Retinal pigment epithelial cell (primary cell): ENCODE measurements at places on chromosomes 2 and 18.

GRCh38 chr2:129734343-129735034, 245.0 kb upstream of the RAB6C start:
- DNase-seq, result no peak

DNA sequence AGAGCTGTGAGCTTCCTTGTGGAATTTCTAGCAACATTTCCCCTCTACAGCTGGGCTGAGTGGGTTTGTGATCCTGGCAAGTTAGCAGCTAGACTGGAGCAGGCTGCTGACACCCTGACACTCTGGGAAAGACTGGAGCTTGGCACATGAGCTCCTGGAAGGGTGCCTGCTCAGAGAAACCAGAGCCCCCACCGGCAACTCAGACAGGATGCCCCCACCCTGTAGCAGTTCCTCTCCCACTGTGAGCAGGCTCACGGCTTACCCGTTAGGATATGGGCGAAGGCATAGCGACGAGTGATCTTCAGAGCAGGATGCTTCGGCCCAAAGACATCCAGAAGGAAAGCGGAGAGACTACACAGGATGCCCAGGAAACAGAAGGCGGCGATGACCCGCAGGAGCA, 11.2 kb downstream of the TMEM127 start:
- no peak for DNase-seq

GRCh38 chr18:61503688-61504087, 170.5 kb downstream of the CDH20 start:
- no peak for DNase-seq

- no peak for DNase-seq
These were observed 204.9 kb downstream of the PTGR3 start for GRCh38 chr18:75003764-75004690.

DNA sequence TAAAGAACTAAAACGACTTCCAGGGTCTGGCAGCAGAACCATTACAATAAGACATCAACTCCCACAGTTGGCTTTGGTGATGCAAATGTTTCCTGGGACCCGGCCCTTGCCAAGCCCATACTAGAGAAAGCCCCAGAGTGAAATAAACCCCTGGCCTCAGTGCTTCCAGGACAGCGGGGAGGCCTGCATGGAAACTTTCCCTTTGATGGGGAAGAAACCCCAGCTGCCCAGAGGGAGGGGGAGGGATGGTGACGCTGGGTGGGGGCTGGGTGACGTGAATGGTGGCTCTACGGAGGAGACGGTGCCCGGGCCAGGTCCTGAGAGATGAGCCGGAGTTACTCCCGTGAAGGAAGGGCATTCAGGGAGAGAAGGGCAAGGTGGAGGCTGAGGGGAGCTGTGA, 27.5 kb downstream of the INHBB start:
- DNase-seq, result no peak

GRCh38 chr2:130890941-130891669, 54.4 kb downstream of the ARHGEF4 start:
- DNase-seq, result no peak

DNA sequence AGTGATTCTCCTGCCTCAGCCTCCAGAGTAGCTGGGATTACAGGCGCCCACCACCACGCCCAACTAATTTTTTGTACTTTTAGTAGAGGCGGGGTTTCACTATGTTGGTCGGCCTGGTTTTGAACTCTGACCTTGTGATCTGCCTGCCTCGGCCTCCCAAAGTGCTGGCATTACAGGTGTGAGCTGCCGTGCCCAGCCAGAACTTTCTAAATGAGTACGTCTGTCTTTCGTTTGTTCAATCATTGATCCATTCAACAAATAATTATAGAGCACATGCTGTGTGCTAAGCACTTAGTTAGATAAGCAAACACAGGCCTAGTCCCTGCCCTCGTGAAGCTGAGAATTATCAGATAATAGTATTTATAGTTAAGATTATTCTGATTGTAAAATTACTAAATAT, 56.5 kb downstream of the TTC39C start:
- no peak for DNase-seq

DNA sequence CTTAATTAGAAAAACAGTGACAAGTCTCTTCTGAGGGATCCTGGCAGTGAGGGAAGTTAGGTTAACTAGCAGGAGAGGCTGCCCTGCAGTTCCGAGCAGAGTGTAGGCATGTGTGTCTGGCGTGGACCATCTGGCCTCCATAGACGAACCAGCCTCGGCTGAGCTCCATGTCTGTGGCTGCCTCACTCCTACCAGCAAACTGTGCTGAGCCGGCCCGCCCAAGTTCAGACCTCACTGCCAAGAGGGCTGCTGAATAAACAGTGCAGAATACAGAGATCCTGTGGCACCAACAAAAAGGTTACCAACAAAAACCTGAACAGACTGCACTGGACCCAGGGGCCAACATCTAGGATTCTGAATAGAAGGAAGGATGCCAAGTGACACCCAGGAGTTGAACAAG, 27.3 kb downstream of the INO80C start:
- DNase-seq, result no peak

- no peak for DNase-seq
These were observed 253.2 kb upstream of the RAB6C start for GRCh38 chr2:129726216-129726615.

DNA sequence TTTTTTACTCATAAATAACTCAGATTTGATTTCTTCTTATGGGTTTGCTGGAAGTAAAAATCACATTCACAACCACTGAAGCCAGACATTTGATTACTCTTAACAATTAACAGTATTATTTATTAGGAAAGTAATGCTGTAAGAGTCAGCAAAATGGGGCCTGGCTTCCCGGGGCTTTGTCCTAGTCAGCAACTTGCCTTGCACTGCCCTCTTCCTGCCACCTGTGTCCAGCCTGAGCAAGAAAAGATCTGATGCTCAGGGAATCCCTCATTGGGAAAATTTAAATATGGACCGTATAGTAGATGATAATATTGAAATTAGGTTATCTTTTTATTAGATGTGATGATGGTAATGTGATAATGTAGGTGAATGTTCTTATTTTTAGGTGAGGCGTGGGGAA, 30.8 kb upstream of the ACYP2 start:
- DNase-seq, result no peak

DNA sequence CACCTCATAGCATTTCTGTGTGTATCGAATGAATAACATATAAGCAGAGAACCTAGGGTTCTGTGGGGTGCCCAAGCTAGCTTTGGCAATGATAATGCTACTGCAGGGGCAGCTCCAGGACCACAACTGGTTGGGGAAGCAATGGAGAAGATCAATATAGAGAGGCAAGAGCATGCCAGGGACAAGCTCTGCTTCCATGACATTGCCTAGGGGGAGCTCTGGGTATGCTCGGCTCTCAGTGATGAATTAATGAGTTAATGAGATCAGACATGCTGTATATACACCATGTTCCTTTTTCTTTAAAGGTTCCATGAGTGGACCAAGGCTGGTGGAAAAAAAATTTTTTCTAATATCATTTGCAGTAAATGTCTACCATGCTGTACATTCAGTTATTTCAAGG, 618.4 kb downstream of the BCL11A start:
- no peak for DNase-seq

- DNase-seq, result no peak
These were observed 249.7 kb downstream of the TPGS2 start for GRCh38 chr18:36578871-36579710.

- no peak for DNase-seq
These were observed 226.3 kb downstream of the CDCA7 start for GRCh38 chr2:173580956-173581355.

GRCh38 chr2:105454801-105455485, 56.1 kb upstream of the FHL2 start:
- DNase-seq, result peak; percentile 13

GRCh38 chr2:106097038-106098000, 96.8 kb downstream of the UXS1 start:
- DNase-seq, result no peak

- DNase-seq, result no peak
These were observed 779 bp downstream of the DGKD start for GRCh38 chr2:233354971-233355574.

DNA sequence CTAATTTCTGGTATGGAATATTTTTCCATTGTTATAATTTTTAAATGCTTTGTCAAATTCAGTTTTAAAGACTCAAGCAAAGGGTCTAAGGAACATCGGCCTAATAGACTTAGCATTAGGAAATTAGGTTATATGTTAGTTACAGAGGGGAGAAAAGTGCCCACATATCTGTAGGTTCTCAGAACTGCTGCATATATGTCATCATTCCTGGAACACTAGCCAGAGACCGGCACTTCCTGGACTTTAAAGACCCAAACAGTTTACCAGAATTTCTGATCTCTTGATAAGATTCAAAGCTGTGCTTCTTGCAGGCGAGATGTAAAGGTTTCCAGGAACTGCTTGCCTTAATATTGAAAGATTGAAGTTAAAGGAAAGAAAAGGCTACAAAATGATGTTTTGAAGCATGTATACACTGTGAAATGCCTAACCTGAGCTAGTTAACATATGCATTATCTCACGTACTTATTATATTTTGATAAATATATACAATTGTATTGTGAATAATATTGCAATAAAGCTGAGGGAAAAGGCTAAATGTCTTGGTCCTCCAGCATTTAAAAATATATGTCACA, 993.6 kb downstream of the LRP1B start:
- no peak for DNase-seq

DNA sequence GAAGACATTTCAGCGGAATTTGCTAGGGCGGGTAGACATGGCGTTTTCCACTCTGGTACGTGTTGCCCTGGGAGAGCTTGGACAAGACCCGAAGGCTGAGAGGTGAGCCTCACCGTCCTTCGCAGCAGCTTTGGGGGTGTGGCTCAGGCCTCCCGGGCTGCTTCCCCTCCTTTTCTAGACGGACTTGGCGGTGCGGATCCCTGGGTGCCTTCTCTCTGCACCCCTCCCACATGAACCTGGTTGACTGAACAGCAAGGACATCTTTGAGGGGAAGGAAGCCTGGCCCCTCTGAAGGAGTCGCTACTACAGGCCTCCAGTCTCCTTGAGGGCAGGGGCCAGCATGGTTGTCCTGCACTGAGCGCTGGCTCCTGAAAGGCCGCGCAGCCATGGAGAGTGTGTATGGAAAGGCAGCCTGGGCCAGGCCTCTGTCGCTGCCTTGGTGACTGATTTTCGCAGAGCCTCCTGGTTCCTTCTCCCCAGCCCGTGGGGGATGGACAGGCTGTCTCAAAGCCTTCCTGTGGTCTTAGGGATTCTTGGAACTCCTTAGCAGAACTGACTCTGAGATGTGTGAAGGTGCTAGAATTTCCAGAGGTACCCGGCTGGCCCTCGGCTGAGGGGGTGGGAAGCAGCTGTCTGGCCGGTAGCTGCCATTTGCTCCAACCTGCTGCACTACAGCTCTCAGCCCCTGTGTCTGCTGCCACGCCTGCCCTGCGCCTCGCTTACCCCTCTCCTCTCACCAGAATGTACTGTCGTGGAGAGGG, 9.9 kb downstream of the CNNM4 start:
- no peak for DNase-seq

DNA sequence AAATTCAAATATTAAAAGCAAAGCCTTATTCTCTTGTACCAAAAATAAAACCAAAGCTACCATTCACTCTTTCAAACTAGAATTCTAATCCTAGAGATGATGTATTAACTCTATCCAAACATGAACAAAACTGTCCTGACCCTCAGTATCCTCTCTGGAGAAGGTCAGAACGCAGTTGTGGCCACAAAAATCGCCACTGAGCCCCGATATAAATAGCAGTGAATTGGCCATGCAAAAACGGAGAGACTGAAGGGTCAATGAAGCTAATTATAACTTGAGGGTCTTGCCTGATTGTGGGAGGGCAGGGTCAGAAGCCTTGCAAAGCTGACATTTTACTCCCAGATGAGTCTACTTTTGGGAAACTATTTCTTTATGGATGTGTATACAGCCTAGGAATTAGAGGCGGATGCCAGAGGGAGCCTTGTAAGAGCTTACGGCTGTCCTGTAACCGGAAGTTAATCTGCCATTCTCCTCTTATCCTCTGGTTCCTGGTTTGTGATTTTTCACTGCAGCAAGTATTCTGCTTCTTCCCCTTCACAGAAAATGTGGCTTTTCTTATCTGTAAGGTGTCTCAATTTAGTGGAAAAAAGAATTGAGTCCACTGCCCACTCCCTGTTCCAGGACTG, 28.1 kb downstream of the CAVIN2 start:
- DNase-seq, result no peak

- no peak for DNase-seq
These were observed 15.1 kb downstream of the MYCN start for GRCh38 chr2:15955232-15955988.

GRCh38 chr2:154240921-154241379, 369.2 kb downstream of the GALNT13 start:
- DNase-seq, result no peak

DNA sequence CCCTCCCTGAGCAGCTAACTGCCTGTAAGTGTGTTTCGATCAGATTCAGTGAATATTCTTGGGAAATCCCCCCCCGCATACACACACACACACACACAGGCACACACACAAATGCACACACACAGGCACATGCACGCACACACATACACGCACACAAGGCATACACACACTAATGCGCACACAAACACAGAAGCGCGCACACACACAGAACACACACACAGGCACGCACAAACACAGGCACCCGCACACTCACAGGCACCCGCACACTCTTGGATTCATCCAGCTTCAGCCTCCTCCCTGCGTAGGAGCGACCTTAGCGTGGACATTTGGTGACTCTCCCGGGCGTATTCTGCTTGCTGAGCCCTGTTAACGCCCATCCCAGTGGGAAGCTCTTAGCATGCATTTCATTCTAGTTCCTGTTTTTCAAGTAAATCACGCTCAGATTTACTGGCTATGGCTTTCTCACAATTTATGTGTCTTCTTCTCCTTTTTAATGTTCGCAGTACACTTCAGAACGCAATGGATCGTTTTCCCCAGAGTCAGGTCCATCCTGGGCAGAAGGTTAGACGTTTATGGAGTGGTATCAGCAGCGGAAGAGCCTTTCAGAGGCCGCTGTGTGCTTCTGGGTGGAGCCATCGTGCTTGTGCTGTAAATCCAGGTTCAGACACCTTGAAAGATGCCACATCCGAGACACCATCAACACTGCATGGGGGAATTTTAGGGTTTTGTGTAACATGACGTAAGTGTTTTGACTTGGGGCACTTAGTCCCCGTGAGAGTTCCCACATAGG, 656.6 kb downstream of the GALR1 start:
- DNase-seq, result no peak

DNA sequence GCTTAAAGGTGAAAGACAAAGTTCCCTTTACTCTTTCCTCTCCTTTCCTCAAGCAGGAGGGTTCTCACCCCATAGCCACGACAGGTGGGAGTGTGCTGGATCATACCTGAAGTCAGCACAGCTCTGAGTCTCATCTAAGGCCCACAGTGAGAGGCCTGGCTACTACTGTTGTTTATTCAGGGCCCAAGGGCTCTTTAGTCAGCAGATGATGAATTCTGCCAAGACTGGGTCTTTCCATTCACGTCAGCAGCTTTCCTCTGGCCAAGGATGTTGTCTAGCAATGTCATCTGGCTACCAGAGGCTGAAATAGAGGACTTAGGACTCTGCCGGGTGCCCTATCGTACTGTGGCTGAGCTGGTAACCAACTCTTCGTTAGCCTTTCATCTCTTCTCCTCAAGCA, 308.4 kb upstream of the THUMPD2 start:
- no peak for DNase-seq

DNA sequence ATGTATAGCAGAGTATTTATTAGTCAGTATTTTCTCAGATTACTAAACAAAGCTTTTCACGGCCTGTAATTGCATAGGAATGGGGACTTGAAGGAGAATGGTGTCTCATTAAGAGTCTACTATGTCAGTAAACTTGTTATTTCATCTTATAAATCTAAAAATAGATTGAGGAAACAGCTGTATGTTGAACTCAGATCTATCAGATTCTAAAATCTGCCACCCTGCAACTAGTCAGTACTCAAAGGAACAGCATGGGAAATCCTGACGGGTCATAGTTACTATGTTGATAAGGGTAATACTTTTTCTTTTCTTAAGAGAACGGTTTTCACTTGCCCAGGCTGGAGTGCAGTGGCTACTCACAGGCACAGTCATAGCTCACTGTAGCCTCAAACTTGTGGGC, 70.2 kb upstream of the EMILIN2 start:
- no peak for DNase-seq
